ENCODE measurements at places on chromosomes 2 and 18.

- no peak for DNase-seq
These were observed 305.1 kb upstream of the GULP1 start for GRCh38 chr2:187986390-187987105.

- no peak for DNase-seq
These were observed 191.8 kb downstream of the RNF144A start for GRCh38 chr2:7108792-7109532.

DNA sequence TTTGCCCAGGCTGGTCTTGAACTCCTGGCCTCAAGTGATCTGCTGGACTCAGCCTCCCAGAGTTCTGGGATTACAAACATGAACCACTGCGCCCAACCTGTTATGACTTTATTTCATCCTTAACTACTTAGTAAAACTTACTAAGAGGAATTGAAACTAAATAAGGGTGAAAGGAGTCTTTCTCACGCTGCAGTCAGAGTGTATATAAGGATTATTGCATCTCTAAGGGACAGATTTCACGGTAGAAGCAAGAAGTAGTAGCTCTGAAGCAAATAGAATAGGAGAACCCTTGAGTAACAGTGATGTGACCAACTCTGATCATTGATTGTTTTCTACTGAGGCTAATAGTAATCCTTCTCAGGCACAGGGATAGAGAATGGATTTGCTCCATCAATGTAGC, 960.1 kb downstream of the CPS1 start:
- no peak for DNase-seq

- no peak for DNase-seq
These were observed 44.6 kb downstream of the TANK start for GRCh38 chr2:161204846-161205245.

DNA sequence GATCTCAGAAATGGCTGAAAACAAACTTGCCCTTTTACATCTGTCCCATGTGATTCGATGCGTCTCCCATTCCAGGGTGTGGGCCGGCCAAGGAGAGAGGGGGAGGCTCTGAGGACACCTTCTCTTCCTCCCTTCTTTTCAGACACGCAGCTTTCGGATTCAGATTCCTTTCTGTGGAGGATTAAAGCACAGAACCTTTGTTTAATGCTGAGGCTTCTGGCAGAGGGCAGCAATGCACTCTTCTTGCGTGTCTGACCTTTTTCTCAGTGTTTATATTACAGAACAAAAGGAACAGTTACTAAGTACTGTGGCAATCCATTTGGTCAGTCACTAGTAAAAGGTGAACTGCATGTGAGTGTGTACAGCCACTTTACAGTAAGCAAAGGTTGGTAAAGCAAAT, 268.9 kb upstream of the CCDC68 start:
- no peak for DNase-seq

GRCh38 chr2:168338292-168338691, 90.9 kb upstream of the STK39 start:
- DNase-seq, result no peak

DNA sequence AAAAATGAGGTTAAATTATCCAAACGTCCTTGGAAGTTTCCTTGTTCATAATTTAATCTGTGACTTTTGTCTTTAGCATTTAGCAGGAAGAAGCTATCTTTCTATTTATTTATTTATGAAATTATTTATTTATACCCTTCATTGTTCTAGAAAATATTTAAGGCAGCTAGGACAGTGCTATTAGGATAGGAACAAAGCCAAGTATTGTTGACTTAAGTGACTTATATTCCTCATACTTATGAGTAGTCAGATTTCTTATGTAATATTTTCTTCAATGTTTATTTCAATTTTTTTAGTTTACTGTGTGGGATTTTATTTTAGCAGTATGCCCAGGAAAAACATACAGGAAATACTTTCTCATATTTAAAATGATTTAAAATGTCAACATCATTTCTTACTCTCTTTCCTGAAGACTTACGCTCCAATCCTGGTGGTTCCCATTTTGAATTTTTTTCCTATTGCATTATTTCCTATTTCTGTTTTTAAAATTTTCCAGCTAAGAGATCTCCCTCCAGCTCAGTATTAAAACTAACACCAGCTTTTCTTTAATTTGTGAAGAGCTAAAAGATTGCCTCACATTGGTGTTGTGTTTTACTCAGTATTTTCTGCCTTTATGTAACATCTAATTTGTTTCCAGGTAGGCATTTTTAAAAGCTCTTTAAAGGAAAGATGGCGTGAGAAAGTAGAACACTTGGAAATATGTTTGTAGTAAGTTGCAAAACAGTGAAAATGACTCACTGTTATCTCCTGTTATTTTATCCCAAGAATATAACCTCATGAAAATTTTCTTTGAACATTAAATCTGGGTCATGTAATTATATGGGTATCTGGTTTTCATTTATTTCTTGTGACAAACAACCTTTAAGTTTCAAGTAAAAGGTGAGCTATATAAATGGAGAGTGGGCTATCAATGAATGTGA, 32.2 kb downstream of the MAPRE2 start:
- no peak for DNase-seq

DNA sequence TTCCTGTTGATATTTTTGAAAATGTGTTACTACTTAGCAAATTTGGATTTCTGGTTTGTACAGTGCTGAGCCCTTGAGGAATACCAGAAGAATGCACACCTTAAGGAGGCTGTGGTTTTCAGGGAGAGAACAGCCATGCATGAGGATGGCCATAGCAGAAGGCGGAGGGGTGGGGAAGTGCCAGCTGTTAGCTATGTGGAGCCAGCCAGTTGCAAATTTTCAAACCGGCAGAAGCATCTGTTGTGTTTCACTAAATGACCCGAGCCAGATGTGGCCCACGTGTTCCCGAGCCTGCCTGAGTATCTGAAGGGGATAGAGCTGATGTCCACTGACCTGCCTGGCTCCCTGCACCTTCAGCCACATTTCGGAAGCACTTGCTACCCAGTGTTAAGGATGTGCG, 16.4 kb upstream of the RBM44 start:
- DNase-seq, result no peak

DNA sequence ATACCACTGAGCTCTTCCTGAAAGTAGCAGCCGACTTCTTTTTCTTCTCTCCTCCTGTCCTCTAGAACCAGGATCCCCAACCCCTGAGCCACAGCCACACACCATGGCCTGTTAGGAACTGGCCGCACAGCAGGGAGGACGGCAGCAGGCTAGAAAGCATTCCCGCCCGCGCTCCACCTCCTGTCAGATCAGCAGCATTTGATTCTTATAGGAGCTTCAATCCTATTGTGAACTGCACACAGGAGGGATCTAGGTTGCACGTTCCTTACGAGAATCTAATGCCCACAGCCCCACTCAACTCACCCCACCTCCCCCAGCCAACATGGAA, 179.1 kb upstream of the SH3BP4 start:
- DNase-seq, result no peak

- DNase-seq, result no peak
These were observed 101.4 kb downstream of the FARSB start for GRCh38 chr2:222554517-222554916.

DNA sequence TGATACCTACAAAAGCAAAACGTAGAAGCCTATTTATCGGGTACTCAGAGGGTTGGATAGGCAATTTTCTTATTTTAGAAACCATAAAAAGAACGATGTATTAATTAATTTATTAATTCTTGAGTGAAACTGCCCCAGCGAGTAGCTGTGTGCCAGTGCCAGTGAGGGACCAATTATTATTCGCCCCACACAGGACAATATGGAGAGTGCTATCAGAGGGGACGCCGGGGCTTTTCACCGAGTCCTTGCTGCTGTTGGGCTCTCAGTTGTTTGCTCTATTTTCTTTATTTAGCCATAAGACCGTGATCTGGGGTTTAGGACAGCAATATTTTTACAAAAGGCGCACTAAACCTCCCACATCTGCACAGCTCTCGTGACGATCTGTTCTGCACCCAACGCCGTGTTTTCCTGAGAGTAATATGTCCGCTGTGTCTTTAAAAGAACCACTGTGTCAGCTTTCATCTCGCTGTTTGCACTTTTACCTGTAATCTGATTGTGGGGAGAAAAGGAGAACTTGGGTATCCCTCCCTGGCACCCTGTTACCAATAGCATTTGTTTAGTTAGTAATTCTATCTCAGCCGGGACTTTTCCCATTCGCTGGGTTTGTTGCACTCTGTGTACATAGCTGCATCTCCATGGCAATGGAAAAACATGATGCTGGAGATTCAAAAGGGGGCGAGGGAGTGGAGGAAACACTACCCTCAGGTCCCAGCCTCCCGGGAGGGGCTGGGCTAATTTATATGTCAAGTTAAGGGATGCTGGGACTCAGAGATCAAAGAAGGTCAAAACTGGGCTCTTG, 30.1 kb upstream of the ZNF516 start:
- no peak for DNase-seq

- DNase-seq, result peak; percentile 10
These were observed 207.2 kb downstream of the SLC8A1 start for GRCh38 chr2:40244675-40245074.

- no peak for DNase-seq
These were observed 89.1 kb downstream of the B3GNT2 start for GRCh38 chr2:62284980-62285379.

Data from hippocampal formation (tissue), 2 donors.